Activated T-cell treated with anti-CD3 and anti-CD28 coated beads for 48 hours (primary cell): ENCODE measurements at places on chromosomes 4 and X.

- DNase-seq: no peak
These were observed 507 bp downstream of the LIN54 start for GRCh38 chr4:83010111-83010521.

DNA sequence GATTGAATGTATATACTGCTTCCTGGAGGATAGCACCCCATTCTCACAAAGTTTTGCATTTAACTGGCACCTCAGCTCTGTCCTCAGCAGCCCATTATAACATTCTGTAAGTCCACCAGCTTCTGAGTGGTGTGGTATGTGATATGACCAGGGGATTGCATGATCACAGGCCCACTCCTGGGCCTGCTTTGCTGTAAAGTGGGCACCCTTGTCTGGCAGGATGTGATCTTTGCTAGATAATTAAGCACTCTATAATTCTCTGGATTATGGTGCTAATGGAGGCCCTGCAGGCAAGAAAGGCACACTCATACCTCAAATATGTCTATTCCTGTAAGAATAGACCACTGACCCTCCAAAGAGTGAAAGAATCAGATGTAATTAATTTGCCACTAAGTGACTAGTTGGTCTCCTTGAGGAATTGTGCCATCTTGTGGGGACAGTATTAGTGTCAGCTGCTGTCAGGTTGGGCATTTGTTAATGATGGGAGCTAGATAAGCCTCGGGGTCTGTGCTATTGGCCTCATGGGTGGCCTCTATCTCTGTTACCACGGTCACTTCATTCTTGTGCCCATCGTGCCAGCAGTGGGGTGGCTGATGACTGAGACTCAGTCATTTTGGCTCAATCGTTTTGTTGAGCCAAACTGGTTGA, 2.2 kb upstream of the CFI start:
- no peak for DNase-seq

- DNase-seq: no peak
These were observed 185.2 kb downstream of the APBB2 start for GRCh38 chr4:41029098-41029497.

DNA sequence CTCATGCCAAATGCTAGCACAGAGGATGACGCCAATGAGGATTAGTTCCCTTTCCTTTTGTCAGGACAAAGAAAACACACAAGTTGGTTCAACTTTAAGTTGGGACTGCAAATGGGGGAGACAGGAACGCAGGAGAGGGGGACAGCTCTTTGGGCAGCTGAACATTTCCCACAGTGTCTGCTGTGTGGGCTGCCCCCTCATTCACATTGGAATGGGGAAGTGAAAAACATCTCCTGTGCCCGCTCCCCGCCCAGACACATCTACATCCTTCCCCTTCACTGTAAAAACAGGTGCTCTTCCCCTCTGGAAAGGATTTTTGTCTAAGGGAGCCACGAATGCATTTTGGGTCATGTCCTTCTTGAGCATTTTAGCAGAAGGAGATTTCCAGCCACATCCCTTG, 44.5 kb upstream of the TBC1D9 start:
- DNase-seq: no peak

DNA sequence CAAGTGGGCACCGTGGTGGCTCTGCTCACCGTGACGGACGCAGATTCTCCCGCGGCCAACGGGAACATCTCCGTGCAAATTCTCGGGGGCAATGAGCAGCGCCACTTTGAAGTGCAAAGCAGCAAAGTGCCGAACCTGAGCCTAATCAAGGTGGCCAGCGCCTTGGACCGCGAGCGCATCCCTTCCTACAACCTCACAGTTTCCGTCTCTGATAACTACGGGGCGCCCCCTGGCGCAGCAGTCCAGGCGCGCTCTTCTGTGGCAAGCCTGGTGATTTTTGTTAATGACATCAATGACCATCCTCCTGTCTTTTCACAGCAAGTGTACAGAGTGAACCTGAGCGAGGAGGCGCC, 2.7 kb downstream of the FAT4 start:
- no peak for DNase-seq

DNA sequence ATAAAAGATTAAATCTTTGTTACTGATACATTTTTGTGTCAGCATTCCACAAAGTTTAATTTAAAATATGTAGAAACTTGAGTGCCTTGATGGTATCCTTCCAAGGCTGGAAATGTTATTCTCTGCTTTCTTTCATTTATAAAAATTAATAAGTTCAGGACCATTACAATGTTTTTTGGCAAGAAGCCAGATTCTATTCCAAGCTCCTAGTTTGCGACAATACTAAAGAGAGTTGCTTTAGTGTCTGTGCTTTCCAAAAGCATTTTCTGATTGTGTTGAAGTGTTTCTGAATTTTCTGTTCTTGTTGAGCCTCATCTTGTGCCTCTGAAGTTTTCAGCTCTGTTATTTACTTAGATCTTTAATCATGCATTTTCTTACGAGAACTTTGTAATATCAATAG, 516.2 kb downstream of the KCTD8 start:
- no peak for DNase-seq

GRCh38 chr4:157115613-157116335, 39.8 kb downstream of the GLRB start:
- DNase-seq: no peak

- DNase-seq: no peak
These were observed 130.2 kb downstream of the GASK1B start for GRCh38 chr4:158042591-158043030.

DNA sequence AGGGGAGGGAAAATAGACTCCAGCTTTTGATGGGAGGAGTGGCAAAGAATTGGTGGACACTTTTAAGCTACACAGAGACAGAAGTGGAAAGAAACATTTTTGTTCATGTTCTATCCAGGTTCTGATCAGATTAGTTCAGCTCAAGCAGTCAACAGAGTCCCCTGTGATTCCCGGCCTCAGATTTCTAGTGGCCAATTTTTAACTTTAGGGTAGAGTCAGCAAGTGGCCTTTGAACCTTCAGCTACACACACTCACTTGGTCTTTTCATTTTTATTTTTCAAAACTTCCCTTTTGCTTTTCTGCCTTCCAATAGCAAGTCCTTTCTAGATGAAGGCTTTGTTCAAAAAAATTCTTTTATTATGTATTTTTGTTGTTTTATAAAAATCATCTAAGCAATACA, 169.2 kb upstream of the RPS6KA3 start:
- no peak for DNase-seq

DNA sequence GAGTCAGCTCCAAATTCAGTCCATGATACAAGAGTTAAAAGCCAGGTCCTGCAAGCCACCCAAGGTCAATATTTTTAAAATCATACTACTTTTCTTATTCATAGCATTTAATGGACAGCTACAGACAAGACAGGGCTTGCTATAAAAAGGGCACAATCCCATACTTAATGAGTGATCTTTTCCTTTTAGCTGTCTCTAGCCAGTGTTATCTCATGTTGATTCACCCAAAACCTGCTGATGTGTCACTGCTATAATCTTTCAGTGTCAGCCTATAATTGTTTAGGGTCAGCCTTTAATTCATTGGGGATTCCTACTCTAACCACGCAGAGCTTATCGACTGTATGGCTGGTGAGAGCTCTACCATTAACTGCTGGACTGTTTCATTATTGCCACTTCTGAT, 51.2 kb upstream of the HCCS start:
- no peak for DNase-seq

GRCh38 chr4:153221783-153222706, 17.8 kb downstream of the TRIM2 start:
- no peak for DNase-seq

DNA sequence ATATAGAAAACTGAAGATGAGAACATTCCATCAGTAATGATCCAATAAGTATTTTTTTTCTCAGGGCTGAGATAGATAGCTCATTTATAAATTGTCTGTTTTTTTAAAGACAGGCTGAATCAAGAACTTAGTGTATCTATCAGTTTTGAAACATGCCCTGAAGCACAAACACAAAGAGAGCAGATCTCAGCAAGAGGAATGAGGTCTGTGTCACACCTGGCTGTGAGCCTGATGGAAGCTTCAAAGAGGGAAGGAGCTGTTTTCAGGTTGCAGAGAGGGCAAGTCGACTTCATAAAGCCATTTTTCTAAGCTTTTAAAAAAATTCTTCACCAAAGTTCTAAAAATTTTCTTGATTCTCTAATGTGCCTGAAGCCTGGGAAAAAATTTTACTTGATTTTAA, 434.9 kb downstream of the PDGFC start:
- no peak for DNase-seq

- DNase-seq: no peak
These were observed 91.3 kb downstream of the NKX6-1 start for GRCh38 chr4:84407554-84408407.
